ENCODE measurements at places on chromosomes 16 and 17.

DNA sequence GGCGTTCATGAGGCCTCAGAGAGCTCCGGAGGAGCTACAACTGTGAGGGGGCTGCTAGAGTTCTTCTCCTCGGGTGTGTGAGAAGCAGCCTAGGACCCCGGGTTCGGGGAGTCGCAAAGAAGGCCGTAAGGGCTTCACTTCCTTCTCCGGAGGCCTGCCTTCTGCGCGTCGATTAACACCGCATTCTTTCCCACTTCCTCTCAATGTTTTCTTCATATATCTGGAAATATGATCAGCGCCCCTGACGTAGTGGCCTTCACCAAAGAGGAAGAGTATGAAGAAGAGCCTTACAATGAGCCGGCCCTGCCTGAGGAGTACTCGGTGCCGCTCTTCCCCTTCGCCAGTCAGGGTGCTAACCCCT, 449 bp downstream of the SMCR8 start:
- no peak for DNase-seq

- DNase-seq, result no peak
These were observed 2.8 kb upstream of the PYCR1 start for GRCh38 chr17:81939881-81940385.

- DNase-seq, result no peak
These were observed 167.0 kb downstream of the UTP18 start for GRCh38 chr17:51427323-51427811.

- no peak for DNase-seq
These were observed 3.7 kb upstream of the DNASE1 start for GRCh38 chr16:3650631-3651265.

GRCh38 chr16:64858076-64858475, 263.8 kb downstream of the CDH11 start:
- DNase-seq, result peak; percentile 72

All from fibroblast of skin of abdomen (primary cell).